ENCODE measurements at places on chromosomes 7 and 10.

- DNase-seq, result no peak
Measured at GRCh38 chr10:69446650-69447151, 4.6 kb upstream of the TSPAN15 start.

GRCh38 chr10:76736815-76737618 lies 900.6 kb downstream of the KCNMA1 start:
- DNase-seq, result no peak

DNA sequence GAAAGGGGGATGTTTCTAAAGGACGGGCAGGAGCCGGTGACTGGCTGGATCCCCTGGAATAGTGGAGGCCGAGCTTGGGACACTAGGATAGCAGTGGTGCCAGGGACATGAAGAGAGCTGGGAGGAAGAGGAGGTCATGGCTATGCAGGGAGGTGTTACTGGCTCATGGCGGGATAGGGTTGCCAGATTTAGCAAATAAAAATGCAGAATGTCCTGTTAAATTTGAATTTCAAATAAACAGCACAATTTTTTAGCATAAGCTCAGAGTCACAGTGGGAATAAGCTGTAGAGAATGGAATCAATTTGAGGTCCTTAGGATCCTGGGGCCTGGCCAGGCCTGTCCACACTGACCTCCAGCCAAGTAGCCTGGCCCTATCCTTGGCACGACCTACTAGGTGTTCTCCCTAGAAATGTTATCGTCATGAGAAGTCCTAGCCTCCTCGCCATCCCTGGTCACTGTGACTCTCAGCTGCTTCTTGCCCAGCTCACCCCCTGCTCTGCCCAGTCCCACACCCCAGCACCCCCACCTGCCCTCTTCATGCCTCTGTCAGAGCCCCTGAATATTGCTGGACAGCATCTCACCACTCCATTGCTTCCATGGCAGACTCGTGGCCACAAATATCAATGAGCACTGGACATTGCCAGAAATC lies 7.6 kb upstream of the KCP start:
- DNase-seq, result no peak

DNA sequence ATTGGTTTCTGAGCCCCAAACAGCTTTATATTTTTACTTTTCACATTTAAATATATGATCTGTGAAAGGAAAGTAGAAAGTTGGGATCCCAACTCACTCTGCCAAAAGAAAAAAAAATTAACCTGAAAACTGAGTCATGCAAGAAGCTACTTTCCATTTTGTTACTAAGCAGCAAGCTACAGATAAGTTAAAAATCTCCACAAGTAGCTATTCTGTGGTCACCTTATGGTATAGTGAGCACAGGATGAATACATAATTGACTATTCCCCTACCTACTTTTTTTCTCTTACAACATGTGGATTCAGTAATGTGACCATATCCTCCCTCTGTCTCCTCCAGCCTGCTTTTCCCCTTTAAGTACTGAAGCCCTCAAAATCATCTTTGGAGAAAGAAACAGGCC lies 30.3 kb upstream of the CREB3L2 start:
- DNase-seq, result no peak

GRCh38 chr10:120483651-120484301 lies 26.7 kb downstream of the PLPP4 start:
- no peak for DNase-seq

Measured in NCI-H2171 (cell line).